ACHN (cell line): ENCODE measurements at places on chromosomes 5 and 9.

- DNase-seq: no peak
These were observed 98.3 kb upstream of the ATP10B start for GRCh38 chr5:160950311-160950710.

DNA sequence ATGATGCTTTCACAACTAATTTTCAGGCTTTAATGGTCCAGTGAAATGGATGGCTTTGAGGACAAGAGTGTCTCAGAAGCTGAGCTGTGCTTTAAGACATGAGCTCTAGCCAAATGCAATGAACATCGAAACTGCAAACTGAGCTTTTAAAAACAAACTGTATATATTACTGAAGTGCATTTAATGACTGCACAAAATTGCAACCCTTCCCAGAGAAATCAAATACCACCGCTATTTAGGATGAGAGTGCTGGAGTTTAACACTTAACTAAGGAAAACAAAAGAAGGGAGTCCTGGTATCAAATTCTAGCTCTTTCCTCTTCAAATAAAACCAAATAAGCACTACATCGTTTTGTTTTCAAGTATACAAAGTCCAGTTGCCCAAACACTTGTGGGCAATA lies 163.9 kb downstream of the SLF1 start:
- no peak for DNase-seq

DNA sequence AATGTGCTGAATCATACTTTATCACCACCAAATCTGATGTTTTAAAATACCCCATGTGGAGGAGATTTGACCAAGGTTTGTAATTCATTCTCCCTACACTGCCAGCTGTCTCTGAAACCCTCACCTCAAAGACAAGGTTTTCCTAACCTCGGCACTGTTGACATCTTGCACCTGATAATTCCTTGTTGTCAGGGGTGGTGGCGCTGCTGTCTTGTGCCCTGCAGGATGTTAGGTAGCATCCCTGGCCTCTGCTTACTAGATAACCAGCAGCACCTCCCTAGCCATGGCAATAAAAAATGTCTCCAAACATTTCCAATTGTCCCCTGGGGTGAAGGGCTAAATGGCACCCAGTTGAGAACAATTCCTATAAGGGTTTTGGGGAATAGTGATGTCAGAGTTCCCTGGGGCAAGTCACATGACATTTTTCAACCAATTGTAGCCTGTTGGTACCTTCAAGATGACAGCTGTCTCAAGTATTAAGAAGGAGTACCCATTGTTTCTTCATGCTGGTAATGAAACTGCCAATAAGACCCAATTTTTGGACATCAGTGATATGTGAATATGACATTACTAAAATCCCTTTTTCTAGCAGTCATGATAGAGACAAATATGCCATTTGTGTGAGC lies 160.6 kb upstream of the PLCXD3 start:
- DNase-seq: no peak

DNA sequence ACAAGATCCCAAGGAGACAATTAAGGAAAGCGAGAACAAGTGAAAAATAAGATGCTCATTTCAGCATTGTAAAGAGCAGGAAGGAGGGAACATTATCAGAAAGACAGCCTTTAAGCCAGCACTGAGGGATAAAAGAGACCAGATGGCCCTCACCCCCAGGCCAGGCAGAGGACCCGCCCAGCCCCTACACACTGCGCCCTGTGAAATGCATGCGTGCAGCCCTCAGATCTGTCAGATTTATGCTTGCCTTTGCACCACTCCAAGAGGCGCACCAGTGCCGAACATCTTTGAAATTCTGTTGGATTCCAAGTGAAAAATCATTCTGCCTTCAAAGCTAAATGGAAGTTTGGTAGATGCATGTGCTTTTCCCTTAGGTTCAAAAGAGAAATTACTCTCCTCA lies 378.0 kb downstream of the MLLT3 start:
- no peak for DNase-seq

GRCh38 chr9:70120834-70121510 lies 77.3 kb downstream of the MAMDC2 start:
- DNase-seq: peak; percentile 56

DNA sequence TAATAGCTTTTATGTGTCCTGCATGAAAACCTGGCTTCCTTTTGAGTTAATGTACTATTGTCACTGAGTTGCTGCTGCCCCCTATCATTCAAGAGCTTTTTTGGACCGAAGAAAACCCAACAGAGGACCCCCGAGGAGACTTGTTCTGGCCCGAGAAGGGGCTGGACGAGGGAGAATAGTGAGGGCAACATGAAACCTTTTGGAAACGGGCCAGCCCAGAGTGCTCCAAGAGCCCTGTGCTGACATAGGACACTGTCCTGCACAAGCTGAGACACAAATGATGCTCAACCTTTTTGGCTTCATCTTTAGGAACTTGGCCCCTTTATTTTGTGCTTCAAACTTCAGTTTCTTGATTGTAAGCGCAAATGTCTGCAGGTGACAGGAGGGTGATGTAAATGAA lies 4.0 kb upstream of the GADD45G start:
- DNase-seq: no peak

DNA sequence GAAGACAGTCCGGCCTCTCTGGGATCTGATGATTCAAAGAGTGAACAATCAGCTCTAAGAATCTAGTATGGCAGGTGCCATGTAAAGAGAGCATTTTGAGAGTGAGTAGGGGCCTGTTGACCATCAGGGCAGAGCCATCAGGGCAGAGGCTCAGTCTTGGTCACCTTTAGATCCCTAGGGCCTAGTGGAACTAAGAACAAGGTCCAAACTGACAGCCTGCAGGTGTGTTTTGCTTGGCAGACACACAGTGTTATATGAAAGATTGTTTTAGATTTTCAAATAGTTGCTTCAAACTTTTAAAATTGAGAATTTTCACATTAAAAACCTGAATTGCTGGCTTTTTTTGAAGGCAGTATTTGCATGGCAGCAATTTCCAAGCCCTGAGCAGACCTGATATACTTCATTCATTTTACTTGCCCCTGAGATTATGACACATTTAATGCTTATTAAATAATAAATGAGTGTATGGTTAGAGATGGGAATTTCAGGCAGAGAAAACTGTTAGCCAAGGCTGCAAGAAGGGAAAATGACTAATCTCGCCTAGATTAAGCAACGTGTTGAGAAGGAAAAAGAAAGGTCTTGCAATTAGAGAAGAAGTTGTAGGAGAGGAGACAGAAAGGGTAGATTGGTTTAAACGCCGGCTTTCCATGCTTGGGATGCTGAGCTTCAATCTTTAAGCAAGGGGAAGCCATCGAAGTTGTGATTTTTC lies 279.6 kb downstream of the ARRDC3 start:
- no peak for DNase-seq

DNA sequence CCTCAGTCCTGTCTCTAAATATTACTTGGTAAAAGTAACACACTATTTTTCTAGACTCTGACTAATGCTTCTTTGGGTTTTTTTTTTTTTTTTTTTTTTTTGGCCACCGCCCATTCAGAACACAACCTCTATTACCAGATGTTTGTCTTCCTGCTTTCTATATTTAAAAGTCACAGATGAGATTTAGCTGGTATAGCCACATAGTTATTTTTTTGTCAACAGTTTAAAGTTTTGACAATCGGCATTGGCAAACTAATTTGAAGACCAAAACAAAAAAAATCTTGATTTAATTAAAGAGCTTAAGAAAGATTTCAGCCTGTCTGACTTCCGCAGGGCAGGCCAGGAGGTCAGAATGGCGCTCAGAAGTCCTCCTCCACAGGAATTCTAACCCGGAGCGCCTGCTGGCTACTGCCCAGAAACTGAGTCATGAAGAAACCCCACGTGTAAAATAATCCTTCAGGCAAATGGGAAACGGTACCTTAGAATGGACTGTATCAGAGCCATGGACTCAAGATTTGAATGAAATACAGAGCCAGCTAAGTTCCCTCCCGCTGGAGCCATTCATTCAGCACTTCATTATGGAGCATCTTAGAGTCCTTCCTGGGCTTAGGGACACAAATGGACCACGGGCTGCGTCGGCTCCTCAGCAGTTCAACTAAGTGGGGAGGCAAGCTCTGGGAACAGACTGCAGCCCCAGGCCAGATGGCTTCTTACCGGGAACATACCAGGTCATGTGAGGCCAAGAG lies 55.6 kb downstream of the PTPDC1 start:
- peak; percentile 83 for DNase-seq

DNA sequence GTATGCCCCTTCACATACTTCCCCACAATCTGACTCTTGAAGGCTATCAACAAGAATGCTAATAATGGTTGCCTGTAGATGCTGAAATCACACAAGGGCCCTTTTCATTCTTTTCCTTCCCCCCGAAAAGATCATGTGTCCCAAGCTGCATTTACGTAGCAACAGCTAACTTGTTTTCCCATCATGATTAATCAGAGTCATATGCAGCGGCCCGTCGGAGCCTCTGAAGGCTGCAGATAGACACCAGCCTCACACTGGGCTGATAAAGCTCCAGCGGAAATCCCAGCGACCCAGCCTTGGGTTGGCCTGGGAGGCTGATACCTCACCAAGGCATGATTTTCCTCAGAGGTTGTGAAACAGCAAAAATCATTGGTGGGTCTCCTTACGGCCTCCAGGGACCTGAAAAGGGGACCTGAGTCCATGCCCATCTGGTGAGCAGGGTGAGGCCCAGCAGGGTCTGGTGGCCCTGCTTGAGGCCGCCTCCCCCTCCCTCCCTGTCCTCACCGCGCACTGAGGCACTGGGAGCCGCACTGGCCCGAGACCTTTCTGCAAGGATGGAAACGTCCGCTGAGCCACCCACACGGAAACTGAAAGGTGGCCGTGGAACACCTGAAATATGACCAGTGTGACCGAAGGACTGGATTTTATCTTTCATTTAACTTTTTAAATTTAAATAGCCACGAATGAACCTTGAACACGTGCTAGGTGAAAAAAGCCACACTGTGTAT lies 114.2 kb upstream of the PHYKPL start:
- no peak for DNase-seq

GRCh38 chr9:116112236-116112635 lies 41.4 kb upstream of the PAPPA start:
- DNase-seq: peak; percentile 19

DNA sequence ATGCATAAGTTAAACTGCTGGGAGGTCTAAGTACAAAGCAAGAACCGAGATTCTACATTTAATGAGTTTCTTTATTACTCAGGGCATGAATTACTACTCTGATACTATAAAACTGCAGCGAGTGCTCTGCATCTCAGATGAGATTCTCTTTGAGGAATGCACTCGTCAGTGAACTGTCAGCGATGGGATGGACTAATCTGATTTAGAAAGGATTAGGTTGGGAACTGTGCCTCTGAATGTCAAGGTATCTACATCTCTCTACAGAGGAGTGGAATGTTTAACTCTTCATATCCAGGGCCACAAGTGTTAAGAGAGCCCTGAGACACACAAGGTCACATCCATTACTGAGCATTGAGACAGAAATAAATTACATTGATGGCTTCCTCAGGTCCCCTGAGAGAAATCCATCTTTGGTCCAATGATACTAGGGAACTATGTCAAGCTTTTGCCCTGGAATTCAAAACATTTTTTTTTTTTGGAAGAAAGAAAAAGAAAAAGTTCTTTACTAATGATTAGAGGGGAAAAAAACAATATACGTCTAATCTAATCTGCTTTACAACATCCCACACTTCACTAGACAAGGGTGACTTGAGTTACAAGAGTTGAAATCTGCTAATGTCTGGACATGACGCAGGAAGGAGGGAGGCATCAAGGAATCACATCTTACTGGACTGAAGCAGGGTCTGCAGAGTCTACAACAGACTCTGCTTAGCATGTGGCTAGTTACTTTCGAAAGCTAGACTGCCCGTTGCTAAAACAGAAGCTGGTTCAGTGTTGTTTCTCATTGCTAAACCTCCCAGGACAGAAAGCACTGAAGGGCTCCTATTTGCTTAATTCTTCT lies 270.0 kb upstream of the TLE4 start:
- no peak for DNase-seq
